ENCODE measurements at places on chromosomes 2 and 18.

- DNase-seq: peak; percentile 86
Observed at GRCh38 chr2:181977661-181978350, 7.8 kb upstream of the PPP1R1C start.

DNA sequence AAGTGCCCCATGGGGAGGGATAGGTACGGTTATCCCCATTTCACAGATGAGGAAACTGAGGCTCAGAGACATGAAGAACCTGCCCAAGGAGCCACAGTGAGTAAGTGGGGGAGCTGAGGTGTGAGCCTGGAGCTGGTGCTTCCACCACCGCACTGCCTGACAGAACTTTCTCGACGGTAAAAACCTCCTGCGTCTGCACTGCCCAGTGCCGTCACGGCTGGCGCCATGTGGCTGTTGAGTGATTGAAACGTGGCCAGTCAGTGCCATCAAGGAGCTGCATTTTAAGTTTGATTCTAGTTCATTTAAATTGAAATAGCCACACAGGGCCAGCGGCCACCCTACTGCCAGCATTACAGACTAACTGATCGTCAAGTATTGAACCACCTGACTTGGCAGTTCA is 217.1 kb downstream of the AGAP1 start:
- DNase-seq: no peak

- DNase-seq: peak; percentile 20
Observed at GRCh38 chr2:238286987-238287736, 1.2 kb downstream of the PER2 start.

- no peak for DNase-seq
Observed at GRCh38 chr18:48391868-48392267, 17.3 kb downstream of the ZBTB7C start.

- DNase-seq: peak; percentile 84
Observed at GRCh38 chr2:172995323-172996244, 80.1 kb upstream of the MAP3K20 start.

- no peak for DNase-seq
Observed at GRCh38 chr2:9211496-9211895, 4.9 kb downstream of the ASAP2 start.

GRCh38 chr2:215680605-215681598 is 245.0 kb upstream of the FN1 start:
- peak; percentile 74 for DNase-seq

DNA sequence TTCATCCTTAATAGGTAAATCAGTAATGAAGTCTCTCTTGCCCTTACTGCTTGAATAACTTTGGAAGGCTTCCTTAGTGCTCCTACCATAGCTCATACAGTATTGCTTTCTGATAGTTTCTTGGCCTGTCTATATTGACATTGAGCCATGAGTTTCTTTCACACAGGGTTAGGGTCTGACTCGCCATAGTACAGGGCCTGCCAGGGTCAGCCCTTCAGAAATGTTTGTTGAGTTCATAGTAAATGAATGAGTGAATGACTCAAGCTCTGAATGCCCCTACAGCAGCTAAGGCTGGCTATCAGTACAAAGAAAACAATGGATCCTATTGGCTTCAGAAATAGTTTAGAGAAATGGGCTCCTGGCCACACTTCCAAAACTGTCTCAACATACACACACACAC is 65.0 kb upstream of the LRATD1 start:
- no peak for DNase-seq

GRCh38 chr2:109437325-109438090 is 176.3 kb downstream of the SEPTIN10 start:
- DNase-seq: no peak

DNA sequence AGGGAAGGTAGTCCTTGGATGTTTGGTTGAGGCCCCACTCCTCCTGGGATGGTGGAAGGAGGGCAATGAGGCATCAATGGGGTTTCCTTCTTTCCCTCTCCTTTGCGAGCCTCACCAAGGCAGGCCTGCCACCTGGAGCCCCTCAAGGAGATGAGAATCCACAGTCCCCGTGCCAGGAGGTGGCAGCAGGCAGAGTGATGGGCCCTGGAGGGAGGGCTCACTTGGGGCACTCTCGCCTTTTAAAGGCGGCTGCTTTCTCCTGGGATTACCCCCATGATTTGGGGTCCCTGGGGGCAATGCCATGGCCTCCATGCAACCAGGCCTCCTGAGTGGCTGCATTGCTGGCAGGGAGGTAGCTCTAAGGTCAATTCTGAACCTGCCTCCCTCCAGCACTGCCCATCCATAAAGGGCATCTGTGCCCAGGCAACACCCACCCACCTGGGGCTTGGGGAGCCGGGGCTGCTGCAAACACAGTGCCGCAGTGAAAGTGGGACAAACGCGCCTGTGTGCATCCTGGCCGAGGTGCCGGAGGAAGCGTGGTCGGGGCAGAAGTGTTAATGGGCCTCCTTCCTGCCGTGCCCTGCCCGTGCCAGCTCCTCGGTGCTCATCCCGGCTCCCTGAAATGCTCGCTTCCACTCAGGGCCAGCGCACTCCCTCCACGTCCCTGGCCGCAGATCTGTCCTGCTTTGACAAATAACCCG is 55.9 kb downstream of the ZFP36L2 start:
- DNase-seq: no peak

DNA sequence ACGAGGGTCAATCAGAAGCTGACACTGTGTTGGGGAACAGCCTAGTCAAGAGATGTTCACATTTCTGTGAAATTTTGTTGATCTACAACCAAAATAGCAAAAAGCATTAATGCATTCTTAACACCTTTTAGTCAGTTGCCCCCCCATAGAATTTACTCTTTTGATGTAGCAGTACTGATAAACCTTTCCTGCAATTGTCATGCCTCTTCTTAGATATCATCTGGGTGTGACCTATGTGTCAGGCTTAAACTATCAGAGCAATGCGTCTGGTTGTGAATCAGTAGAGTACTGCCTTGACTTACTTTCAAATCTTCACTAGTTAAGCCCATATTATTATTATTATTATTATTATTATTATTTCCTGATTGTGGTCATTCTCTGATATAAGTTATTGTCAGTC is 61.9 kb downstream of the GREB1L start:
- DNase-seq: no peak

DNA sequence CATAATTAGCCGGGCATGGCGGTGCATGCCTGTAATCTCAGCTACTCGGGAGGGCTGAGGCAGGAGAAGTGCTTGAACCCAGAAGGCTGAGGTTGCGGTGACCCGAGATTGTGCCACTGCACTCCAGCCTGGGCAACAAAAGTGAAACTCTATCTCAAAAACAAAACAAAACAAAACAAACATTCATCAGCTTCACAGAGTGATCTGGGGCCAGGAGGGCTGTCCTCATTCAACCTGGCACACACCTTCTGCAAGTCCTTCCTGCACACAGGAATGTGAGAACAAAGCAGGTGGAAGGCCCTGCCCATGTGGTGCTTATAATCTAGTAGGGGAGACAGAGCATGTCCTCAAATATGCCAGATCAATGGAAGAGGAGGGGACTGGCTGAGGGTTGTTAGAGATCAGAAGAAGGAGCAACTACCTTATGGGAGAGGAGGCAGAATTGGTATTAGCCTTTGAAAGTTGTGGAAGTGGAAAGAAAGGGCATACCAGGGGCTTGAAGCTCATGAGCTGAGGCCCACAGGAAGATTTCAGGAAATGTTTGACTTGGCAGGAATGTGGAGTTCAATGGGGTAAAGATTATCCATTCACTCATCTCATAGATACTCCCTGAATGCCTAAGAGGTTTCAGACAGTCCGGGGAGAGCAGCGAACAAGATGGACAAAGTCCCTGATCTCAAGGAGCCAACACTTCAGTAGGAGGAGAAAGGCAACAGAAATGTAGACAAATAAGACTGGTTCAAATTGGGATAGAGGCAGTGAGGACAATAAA is 155.3 kb upstream of the SIX3 start:
- no peak for DNase-seq

DNA sequence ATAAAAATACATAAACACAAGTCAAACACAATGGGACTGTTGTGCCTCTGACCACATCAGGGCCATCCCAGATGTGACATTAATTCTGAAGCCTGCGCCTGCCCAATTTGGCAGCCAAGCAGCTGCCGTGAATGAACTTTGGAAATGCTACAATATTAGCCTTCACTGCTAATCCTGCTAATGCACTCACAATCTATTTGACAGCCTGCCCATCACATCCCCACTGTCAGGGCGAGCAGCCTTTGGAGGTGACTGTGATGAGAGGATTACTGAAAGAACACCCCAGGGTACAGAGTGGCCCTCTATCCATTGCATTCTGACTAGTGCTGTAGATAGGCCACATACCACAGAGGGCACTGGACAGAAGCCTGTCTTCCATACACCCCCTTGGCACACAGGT is 21.6 kb downstream of the OSR1 start:
- no peak for DNase-seq

GRCh38 chr18:49167084-49167483 is 216.3 kb upstream of the SMAD7 start:
- no peak for DNase-seq

DNA sequence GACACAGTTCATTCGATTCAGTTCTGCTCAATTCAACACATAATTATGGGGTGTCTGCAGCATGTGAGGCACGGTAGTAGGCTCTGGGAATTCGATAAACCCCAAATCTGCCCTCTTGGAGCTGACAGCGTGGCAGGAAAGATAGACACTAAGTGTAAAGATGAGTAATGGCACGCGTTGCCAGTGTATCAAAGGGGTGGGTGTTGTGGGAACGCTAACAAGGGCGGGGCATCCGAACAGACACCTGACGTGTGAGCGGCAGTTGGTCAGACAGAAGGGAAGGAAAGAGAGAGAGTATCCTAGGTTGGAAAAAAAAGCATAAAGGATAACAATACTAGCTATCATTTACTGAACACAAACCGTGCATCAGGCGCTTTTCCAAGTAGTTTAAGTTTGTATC is 125.7 kb upstream of the HAAO start:
- DNase-seq: peak; percentile 45

DNA sequence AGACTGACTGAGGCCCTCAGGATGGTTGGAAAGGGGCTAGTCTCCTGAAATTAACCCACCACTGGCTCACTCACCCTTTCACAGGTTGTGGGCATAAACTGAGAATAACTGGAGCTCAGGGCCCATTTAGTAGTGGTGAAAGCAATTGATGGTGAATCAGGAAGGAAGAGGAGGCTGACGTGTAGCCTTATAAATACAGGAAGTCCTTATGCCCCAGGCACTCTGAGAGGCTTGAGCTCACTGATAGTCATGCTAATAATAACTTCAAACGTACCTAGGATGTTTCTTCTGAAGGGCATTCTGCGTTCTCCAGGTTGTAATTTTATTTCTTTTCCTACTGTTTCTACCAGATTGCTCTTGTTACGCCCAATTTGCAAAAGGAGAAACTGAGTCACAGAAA is 328.4 kb downstream of the CLIP4 start:
- DNase-seq: peak; percentile 44

- no peak for DNase-seq
Observed at GRCh38 chr2:136705336-136705735, 60.0 kb upstream of the THSD7B start.

GRCh38 chr18:9353596-9353995 is 19.0 kb downstream of the TWSG1 start:
- no peak for DNase-seq

GRCh38 chr18:48997985-48998831 is 47.4 kb upstream of the SMAD7 start:
- DNase-seq: peak; percentile 97

- DNase-seq: peak; percentile 5
Observed at GRCh38 chr18:64668461-64668962, 519.6 kb upstream of the LINC00305 start.

DNA sequence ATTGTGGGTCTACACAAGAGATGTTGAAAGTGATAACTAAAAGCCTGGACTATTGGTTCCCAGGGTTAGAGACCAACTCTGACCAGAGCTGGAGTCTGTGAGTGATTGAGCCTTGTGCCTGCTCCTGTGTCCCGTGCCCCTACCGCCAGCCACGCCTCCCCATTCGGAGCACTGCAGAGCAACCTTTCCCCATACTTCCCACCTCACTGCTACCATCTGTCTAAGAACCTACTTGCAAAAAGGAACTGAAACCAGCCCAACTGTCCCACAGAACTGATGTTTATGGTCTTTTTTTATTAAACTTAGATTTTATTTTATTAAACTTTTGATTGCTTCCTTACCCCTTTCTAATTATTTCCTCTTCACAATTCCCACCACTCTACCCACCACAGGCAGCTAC is 300.3 kb upstream of the MGAT5 start:
- DNase-seq: no peak

DNA sequence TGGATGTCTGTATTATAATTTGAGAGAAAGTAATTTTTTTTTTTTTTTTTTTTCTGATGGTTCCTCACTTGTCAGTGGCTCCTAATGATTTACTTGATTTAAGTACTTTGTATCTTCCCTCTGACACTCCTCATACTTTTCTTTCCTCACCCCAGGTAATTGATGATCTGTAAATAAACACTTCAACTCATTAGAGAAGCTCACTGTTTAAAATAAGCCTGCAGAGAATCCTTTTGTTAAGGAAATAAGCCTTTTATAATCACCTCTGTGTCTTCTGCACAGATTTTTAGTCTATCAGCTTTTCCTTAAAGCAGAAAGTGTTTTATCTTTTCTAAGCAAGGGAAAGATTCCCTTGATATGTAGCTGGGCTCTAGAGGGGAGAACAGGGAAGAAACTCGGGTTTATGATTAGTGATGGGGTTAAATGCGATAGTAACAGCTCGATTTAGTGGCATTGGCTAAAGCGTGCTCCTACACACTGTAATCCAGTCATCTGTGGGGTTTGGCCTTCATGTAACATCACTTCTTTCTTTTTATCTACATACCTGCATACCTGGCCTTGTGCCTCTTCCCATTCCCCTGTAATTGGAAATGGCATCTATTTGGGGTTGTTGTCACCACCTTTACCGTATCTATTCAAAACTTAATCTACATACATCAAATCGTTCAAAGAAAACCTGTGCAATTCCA is 60.1 kb upstream of the LRRTM1 start:
- DNase-seq: no peak

GRCh38 chr2:143839456-143839855 is 680.5 kb downstream of the ZEB2 start:
- no peak for DNase-seq

DNA sequence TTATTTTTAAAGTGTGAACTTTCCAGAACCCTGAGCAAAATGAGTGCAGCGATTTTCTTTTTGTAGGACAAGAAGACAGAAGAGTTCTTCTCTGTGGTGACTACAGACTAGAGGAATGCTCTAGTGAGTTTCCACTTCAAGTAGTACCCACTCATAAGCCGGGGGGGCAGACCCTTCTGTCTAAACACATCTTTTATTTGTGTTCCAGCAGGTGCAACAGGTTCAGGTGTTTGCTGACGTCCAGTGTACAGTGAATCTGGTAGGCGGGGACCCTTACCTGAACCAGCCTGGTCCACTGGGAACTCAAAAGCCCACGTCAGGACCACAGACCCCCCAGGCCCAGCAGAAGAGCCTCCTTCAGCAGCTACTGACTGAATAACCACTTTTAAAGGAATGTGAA is 25.2 kb downstream of the PTRHD1 start:
- no peak for DNase-seq

DNA sequence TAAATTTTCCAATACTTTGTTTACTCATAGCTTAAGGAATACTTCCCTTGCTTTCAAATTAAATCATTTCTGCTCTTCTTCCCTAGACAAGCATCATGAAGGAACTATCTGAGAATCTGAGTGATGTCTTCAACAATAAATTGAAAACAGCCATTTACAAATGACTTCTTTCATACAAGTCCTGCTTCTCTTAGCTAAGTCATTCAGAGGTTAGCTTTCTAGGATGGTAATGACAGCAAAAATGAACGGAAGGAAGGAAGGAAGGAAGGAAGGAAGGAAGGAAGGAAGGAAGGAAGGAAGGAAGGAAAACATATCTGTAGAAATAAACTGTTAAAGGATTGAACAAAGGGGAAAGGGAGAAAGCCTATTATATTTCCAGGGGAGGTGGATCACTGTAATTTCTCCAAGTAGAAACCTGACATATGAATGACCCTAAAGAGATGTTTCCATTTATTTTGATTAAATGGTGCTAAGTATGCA is 335.0 kb upstream of the KYNU start:
- DNase-seq: no peak

GRCh38 chr2:24838541-24838940 is 45.3 kb downstream of the CENPO start:
- DNase-seq: no peak

Data from MCF 10A (cell line).